ENCODE measurements at places on chromosomes 16 and 17.

- DNase-seq = peak; percentile 77
Observed at GRCh38 chr16:74455619-74456289, 34.5 kb upstream of the CLEC18B start.

- DNase-seq = no peak
Observed at GRCh38 chr17:21454441-21454840, 78.3 kb downstream of the KCNJ12 start.

GRCh38 chr16:979859-980594 lies 1.5 kb upstream of the SOX8 start:
- no peak for DNase-seq

- DNase-seq = no peak
Observed at GRCh38 chr16:86884390-86884650, 306.0 kb downstream of the FOXL1 start.

DNA sequence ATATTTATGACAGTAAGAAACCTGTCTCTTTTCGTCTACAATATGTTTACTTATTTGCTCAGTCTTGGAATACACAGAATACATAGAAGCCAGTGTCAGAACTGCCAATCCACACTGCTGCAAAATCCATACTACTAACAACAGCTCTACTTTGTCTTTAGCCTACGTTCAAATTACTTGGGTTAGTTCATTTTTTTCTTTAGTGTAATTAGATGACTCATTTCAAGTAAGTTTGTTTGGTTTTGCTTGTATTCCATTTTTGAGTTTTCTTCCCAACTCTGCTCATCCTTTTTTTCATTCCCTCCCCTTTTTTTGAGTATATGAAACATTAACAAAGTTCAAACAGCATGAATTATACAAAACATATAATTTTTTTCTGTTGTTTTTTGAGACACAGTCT lies 16.9 kb downstream of the CMC2 start:
- no peak for DNase-seq

DNA sequence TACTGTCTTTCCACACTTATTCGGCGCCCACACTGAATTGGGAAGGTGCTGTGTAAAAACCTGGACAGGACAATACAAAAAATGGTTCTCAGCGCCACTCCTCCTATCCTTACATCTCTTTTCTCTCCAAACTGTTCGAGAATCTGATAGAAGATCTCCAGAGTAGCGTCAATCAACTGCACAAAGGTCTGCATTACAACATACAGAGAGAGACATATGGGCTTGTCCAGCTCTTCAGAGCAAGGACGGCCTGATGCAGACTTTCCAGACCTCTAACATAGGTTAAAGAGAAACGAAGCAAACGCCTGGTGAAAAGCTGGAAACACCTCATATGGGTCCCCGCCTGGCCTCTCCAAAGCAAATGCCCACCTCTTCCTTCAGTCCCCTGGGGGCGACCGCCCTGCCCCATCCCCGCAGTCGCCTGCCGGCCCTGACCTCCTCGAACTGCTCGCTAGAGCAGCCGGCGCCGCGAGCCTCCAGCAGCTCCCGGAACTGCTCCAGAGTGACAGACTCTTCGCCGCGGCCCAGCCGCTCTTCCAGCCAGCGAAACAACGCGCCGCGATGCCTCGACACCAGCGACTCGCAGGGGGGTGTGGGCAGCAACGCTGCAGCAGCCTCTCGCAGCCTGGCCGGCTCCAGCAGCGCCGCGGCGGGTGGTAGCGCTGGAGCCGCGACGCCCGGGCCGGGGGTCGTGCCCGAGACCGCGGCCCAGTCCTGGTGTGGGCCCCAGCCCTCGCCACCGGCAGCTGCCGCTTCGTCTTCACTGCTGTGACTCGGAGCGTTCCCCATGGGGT lies 526 bp downstream of the ZZEF1 start:
- DNase-seq = no peak

DNA sequence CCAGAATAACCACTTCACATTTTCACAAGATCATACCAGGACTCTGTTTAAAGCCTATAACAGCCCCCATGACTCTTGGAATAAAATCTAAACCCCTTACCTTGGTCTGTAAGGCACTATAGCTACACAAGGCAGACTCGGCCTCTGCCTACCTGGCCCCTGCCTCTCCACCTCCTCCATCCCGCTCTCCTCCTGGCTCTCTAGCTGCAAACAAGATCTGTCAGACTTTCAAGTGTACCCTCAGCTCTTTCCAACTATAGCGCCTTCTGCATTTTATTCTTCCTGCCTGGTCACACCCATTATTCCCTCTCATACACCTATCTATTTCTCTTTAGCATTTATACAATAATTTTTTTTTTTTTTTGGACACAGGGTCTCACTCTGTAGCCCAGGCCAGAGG lies 8.2 kb downstream of the USP31 start:
- no peak for DNase-seq

DNA sequence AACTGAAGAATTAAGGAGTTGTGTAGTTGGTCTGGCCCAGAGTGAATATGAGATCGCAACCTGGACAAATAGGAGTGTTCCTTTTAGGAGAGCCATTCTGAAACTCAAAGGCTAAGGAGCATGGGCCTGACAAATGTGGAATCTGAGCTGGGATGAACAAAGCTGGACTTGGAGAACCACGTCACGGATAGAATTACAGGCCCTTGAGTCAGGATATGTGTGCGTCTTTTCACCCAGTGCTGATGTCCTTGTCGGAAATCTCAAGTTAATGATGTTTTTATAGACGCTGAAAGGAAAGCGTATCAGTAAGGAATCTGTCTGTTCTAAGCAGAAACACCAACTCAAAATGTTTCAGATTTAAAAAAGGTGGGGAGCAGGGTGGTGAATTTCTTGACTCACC lies 173.8 kb upstream of the ZKSCAN2 start:
- DNase-seq = no peak
